Non-pigmented ciliary epithelial cell (primary cell): ENCODE measurements at places on chromosomes 1 and 21.

GRCh38 chr1:239322369-239322768 lies 64.0 kb upstream of the CHRM3 start:
- no peak for DNase-seq

GRCh38 chr1:111770916-111771315 lies 15.2 kb downstream of the DDX20 start:
- DNase-seq: no peak

DNA sequence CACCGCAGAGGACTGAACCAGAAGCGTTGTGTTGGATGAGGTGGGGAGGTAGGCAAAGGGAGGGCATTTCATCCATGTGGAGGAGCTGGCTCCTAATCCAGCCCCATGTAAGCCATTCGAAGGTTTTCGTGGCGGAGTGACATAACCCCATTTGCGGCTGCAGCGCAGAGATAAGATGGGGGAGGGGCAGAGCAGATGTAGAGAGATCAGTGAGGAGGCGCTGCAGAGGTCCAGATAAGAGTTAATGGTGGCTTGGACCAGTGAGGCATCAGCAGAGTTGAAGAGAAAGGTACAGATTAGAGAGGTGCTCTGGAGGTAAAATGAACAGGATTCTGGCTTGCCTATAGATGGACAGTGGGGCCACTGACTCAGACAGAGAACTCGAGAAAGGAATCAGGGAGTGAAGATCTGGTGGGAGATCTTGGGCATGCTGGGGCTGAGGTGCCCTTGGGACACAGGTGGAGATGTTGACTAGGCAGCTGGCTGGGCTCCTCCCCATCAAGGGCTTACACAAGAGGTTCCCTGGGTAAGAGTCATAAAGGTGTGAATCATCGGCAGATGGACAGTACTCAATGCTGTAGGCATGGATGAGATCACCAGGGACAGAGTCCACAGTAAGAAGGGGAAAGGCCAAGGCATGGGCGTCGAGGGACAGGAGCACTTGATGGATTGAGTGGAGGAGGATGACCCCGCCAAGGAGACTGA lies 7.8 kb upstream of the PTPRF start:
- peak; percentile 49 for DNase-seq

DNA sequence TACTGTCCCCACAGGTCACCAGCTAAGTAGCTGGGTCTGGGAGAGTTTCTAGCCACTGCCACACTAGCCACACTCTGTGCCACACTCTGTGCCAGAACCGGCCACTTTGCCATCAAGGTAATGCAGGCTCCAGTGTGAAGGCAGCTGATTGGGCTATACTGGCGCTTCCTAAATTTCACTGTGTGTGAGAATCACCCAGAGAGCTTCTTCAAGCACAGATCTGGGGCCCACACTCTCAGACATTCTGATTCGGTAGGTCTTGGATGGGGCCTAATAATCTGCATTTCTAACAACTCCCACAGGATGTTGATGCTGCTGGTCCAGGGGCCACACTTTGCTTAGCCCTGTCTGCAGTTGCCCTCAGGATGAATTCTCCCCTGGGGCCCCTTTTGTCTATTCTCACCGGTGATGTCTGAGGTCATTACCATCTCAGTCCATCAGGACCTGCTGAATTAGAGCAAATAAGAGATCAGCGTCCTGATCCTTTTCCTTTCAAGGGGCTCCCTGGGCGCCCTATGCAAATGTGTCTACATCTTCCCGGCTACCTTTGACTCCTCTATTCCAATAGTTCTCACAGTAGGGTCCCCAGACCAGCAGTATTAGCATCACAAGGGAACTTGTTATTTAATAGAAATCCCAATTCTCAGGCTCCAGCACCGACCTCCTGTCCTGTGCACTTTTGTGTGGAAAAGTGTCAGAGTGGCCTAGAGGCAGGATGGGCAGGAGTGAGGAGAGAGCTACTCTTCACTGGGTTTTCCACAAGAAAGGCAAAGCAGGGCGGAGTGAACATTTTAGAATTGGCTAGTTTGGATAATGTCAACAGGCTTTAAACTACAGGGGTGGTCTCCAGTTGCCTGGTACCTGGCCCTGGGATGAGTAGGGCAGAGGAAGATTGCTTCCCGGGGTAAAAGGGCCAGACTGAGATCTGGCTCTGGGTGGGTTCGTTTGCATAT lies 24.7 kb upstream of the LRRN2 start:
- DNase-seq: no peak

GRCh38 chr1:230712470-230712942 lies 1.4 kb downstream of the AGT start:
- DNase-seq: no peak

GRCh38 chr21:34526618-34527290 lies 14.7 kb upstream of the KCNE1 start:
- DNase-seq: peak; percentile 100

- no peak for DNase-seq
Observed at GRCh38 chr1:2967329-2967725, 53.9 kb upstream of the ACTRT2 start.

- DNase-seq: no peak
Observed at GRCh38 chr1:65321879-65322278, 12.5 kb downstream of the DNAJC6 start.

DNA sequence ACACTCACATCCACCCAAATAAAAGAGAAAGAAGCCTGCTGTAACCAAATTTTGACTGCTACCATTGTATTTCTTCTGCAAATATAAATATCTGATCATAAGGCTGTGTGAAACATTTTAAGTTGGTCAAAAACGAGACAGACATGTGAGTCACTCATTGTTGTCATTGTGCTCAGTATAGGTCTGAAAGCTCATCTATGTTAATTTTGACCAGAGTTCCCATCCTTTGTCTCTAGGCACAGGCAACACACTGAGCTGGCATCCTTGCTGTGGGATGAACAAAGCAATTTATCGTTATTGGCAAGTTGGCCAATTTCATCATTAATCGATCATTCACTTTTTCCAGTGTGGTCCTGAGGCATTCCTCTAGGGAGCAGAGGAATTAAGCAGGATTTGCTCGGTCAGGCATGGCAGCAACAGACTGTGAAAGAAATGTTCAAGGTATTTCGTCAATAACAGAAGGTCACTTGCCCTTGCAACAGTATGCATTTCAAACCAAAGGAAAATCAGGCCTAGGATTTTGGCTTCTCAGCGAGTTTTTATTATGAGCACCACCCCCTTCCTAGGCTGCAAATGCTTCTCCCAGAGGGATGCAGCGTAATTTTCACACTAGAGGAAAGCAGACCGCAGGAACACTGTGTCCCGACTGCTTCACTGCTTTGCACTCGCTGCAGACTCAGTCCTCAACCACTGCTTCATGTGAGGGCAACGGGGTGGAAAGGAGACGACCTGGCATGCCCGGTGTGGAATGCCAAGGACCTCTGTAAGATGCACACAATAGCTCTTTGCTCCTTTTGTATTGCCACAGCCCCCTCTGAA lies 87.9 kb upstream of the SMYD2 start:
- no peak for DNase-seq

DNA sequence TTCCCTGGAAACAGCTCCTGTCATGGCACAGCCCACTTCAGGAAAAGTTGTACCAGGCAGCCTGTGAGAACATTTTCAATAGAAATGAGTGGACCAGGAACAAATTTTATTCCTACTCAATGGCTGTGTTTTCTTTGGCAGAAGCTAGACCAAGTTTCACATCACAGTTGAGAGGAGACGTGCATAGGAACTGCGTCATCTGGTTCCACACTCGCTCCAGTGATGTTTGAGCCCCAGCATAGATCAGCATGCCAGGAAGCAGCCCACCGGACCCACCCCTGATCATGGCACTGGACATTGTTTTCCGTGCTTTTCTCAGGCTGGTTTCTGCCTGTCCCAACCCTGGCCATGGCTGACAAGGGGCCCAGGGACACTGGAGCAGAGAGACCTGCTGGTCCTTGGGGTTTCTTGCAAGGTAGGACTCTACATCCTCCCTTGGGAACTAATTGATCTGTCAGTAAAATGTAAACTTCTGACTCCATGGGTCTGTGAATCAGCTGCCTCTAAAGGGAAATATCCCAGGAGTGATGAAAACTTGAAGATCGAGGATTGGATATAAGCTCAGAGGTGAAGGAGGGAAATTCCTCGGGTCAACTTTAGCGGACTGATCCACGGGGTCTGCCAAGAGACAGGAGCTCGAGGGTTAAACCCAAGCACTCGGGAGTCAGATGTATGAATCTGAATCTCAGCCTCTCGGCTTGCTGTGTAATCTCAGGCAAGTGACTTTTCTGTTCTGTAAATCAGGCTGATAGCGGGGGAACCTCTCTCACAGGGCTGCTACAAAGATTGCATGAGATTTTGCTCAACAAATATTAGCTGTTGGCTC lies 35.7 kb downstream of the NEK2 start:
- peak; percentile 93 for DNase-seq

DNA sequence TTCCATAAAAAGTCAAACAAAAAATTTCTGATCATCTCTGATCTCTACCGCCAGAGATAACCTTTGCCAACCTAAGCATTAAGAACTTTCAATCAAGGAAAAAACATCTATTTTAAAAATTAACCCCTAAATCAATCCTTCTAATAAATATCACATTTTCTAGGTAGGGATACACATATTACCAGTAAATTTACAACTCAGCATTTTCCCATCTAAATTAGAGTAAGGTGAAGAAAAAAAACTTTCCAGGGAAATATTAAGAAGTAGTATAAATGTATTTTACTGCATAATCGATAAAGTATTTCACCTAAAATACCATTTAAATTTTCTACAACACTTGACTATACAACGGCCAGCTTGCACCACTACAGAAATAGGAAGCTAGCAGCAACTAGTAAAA lies 1.5 kb downstream of the STX6 start:
- no peak for DNase-seq

GRCh38 chr21:26115899-26116298 lies 54.7 kb downstream of the APP start:
- DNase-seq: no peak
